A549 (cell line): ENCODE measurements at places on chromosomes 3 and 15.

- no peak for DNase-seq
These were observed 72.9 kb downstream of the CLASP2 start for GRCh38 chr3:33645060-33645647.

DNA sequence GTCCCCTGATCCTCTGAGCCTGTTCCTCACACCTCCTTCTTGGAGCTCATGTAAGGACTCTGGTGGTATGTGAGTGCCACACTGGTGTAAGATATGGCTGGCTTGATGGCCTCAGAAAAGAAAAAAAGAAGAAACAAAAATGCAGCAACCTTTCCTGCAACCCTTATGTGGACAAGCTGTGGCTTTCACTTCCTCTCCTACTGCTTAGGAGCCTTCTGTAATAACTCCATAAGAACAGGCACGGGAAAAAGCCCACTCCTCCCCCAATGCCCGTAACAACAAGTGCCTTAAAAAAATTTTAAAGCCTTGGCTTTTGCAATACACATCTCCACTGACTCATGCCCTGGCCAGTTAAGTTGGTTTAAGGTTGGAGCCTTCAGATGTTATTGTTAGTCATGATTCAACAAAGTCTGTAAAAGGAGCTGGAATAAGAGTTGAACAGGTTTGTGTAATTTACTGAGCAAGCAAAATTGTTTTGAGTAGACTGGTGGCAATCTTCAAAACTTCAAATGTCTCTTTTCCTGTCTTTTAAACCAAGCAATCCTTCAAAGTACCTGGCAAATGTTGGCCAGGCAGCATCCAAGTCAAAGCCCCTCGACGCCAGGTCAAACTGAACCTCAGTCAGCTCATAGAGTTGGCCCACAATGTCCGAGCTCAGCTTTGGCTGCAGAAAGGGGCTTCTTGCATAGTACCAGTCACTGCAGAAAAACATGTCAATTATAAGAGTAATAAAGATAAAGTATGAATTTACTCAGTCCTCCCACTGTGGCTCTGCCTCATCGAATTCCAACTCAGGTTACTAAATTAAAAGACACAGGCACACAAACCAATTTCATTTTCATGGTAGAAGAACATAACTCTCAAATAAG is 22.9 kb downstream of the FYCO1 start:
- DNase-seq = peak; percentile 18

- DNase-seq = no peak
These were observed 1129.6 kb downstream of the OTOL1 start for GRCh38 chr3:162626172-162626571.

DNA sequence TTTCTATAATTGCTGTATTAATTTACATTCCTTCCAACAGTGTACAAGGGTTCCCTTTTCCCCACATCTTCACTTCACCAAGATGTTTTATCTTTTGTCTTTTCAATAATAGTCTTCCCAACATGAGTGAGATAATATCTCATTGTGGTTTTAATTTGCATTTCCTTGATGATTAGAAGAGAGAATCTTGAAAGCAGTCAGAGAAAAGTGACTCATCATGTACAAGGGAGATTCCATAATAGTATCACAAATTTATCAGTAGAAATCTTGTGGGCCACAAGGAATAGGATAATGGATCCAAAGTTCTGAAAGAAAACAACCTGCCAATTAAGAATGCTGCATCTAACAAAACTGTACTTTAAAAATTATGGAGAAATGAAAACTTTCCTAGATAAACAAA is 189.3 kb downstream of the NECTIN3 start:
- no peak for DNase-seq

- DNase-seq = no peak
These were observed 26.5 kb downstream of the AVEN start for GRCh38 chr15:34012461-34013028.

GRCh38 chr3:176683382-176683781 is 513.9 kb downstream of the TBL1XR1 start:
- no peak for DNase-seq

GRCh38 chr3:87626546-87626945 is 350.2 kb upstream of the POU1F1 start:
- no peak for DNase-seq

DNA sequence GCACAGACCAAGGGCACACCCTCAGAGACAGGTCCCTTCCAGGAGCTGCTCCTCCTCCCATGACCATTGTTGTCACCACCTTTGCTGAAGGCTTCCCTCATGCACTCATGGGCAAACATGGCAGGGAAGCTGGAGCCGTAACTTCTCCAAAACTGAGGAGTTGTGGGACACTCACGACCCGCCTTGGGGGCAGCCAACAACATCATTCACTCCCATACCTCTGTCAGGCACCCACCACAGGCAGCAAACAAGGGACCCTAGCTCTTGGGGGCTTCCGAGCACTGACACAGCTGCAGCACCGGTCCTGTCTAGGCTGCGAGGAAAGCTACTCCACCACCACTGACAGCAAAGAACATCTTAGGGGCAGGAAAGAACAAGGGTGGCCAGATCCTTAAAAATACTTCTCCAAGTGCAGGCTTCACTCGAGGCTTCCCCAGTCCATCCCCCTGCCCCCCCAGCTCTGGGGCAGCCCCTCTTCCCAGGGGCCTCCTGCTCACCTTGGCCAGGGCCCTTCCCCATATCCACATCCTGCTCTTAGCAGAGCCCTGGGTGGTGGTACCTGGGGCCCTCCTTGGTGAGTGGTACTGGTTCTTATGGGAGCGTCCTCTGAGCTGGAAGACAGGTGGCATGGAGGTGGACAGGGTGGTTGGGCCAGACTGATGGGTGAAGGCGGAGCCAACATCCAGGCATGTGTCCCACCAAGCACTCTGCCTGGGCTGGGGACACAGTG is 28.0 kb upstream of the DUSP7 start:
- no peak for DNase-seq

GRCh38 chr15:100781961-100782530 is 97.6 kb upstream of the ALDH1A3 start:
- DNase-seq = no peak

GRCh38 chr3:176971613-176972174 is 225.6 kb downstream of the TBL1XR1 start:
- no peak for DNase-seq

DNA sequence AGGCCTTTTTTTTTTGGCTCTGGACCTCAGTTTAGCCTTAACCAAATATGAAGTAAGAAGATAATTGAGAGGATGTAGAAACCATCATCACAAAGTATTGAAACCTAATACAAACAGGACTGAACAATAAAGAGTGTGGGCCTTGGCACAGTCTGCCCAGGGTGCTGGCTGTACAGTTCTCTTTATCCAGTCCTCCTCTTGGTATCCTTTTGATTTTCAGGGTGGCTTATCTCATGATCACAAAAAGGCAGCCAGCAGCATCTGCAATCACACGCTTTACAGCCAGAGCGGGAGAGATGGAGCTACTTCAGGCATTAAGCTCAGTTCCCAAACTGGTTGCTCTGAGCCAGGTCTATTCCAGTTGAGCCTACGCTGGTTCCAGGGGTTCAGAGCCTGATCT is 239.7 kb downstream of the RPLP1 start:
- DNase-seq = no peak

GRCh38 chr15:70974004-70974832 is 81.6 kb downstream of the LRRC49 start:
- DNase-seq = peak; percentile 22
